Nucleus accumbens (tissue), 56 donors: ENCODE measurements at places on chromosomes 2 and 18.

DNA sequence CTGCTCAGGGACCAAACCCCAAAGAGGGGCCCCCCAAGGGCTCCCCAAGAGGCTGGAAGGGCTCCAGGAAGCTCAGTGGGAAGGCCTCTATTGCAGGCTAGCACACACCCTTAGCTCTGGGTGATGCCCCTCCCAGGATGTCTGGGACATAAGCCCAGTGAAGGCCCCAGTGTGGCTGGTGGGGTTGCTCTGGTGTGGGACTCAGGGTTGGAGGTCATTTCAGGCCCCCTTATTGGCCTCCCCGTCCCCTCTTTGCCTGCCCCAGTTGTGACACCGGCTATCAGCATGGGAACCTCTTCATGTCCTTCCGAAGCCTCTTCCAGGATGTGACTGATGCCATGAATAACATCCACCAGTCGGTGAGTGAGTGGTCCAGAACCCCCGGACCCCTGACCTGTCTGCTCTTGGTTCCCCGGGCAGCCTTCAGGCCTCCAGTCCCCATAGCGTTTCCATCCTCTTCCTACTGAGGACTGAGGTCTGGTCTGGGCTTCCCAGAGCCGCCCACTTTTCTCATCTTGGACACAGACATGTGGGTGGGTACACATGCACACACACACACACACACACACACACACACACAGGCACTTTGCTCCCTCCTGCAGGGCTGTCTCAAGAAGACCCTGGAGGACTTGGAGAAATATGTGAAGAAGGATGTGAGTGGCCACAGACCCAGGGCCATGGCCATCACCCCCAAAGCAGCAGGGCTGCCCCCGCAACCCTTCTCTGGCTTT is 2.2 kb downstream of the NT5DC4 start:
- no peak for DNase-seq

- no peak for DNase-seq
Observed at GRCh38 chr2:162211732-162212131, 31.5 kb downstream of the FAP start.

DNA sequence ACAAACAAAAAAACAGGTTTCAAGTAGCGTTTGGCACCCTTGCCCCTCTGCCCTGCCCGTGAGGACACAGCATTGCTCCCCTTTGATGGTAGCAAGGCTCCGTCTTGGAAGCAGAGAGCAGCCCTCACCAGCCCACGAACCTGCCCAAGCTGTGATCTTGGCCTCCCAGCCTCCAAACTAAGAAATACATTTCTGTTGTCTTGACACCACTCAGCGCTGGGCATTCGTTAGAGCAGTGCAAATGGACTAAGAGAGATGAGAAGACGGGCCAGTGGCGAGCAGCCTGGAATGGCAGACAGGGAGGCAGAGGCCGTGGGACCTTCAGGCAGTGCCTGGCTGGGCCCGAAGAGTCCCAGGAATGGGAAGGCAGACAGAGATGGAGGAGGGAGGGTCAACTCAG is 109.8 kb downstream of the SH3BP4 start:
- DNase-seq = no peak

DNA sequence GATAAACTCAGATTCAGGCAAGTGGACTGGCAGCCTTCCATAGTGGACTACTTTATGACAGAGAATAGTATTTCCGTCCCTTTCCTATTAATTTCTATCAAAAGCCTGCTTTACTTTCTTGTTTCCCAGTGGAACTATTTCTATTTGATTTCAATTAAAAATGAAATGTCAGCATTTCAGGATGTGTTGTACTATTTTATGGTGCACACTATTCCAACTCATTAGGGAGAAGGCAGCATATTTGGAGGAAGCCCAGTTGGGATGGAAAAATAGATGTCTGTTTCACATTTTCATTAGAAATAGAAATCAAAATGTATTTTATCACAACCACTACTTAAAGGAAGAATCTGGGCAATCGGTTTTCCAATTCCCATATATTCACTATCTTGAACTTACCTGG is 37.9 kb upstream of the TCF4 start:
- DNase-seq = no peak

DNA sequence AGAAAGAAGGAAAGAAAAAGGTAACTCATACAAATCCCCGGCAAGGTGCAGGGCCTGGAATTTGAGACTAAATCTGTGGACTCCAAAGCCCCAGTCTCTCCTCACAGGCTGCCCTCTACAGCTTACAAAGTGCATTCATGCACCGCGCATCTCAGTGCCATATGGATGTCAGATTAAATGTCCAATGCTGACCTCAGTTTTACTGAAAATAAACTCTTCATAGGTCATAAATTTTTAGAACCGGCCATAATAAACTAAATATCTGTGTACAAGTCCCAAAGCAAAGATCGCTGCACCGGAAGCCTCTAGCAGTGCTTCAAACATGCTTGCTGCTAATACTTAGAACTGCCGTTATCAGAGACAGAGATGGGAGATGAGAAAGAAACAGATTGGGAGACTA is 17.7 kb downstream of the ST6GAL2 start:
- DNase-seq = no peak

- no peak for DNase-seq
Observed at GRCh38 chr18:35803551-35803950, 168.9 kb upstream of the RMP24 start.

GRCh38 chr2:181818840-181819239 is 72.7 kb upstream of the ITPRID2 start:
- no peak for DNase-seq

DNA sequence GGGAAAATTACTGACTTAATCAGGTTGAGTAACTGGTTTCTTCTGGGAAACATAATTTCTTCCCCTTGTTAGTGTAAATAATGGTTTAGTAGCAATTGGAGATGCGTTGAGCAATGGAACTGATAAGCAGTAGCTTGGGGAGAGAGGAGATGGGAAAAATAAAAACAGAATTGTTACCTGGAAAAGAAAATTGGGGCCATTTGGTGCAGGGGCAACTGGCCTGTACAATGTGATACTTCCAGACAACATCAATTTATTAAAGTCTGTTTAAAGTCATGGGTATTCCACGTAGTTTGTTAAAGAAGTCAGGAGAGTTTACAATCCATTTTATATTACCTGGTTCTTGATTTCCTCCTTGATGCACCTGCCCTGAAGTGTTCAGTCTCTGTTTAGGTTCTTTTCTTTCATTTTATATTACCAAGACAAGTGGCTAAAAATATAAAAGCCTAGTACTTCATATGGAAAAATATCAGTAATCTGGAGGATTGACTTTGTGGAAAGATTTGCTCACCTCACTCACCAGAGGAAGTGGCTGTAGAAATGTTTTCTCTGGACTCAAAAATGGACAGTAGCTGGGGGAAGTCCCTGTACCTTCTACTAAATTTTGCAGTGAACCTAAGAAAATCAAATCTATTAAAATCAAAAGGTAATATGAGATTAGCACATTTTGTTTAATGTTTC is 161.0 kb downstream of the DDX1 start:
- no peak for DNase-seq

GRCh38 chr18:12837747-12838146 is 46.3 kb downstream of the PTPN2 start:
- no peak for DNase-seq

- no peak for DNase-seq
Observed at GRCh38 chr2:148903979-148904378, 29.0 kb downstream of the KIF5C start.

GRCh38 chr18:7025194-7025593 is 92.4 kb downstream of the LAMA1 start:
- DNase-seq = no peak

- no peak for DNase-seq
Observed at GRCh38 chr18:68461481-68462018, 253.4 kb downstream of the TMX3 start.

GRCh38 chr2:234368861-234369261 is 128.0 kb downstream of the ARL4C start:
- no peak for DNase-seq

DNA sequence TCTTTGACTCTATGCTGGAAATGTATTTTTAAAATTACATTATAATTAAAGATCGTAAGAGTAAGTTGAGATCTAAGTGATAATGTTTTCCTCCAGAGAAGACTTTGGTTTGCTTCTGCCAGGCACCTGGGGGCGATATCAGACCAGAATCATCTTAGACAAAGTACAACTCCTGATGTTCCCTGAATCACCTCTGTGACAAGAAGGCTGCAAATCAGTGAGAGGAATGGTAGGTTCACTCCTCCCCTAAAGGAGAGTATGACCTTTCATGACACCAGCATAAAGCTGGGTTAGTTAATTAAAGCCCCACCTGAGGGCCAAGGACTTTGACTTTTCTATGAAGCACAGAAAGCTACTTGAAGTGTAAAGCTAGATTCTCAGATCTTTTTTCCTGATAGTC is 114.4 kb upstream of the DTNA start:
- peak; percentile 18 for DNase-seq

GRCh38 chr18:33694593-33694992 is 116.6 kb downstream of the ASXL3 start:
- no peak for DNase-seq
